ENCODE measurements at places on chromosomes 11 and 22.

GRCh38 chr11:131677828-131678470 is 307.5 kb downstream of the NTM start:
- no peak for DNase-seq

DNA sequence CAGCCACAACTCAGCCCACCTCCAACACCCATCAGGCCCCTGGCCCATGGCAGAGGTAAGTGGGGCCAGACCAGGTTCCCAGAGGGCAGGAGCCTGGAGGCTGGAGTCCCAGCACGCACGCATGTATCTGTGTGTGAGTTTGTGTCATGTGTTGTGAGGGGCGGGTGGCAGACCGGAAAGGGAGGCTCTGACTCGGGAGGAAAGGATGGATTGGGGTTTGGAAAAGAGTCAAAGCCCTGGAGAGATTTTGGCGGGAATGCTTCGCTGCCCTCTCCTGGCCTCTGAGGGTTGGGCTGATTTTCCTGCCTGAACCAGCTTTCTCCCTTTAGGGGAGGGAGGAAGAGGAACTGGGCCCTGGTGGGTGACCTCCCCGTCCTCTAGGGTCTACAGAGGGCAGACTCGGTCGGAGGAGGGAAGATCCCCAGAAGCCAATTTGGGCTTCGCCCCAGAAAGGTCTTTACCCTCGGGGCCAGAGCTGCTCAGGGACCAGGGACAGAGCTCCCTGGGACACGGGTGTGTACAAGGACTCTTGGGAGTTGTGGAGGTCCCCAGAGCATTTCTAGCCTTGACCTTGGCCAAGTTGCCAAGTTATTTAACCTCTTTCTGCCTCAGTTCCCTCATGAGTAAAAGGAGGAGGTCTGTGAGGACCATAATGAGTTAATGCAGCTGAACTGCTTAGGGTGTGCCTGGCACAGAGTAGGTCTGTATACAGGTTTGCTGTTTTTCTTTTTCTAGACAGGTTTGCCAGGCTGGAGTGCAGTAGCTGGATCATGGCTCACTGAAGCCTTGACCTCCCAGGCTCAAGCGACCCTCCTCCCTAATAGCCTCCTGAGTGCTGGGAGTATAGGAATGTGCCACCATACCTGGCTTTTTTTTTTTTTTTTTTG is 6.9 kb downstream of the C11orf68 start:
- no peak for DNase-seq

- no peak for DNase-seq
Observed at GRCh38 chr11:12867531-12867930, 141.6 kb upstream of the RASSF10 start.

GRCh38 chr11:72626414-72626936 is 47.7 kb downstream of the PDE2A start:
- no peak for DNase-seq

DNA sequence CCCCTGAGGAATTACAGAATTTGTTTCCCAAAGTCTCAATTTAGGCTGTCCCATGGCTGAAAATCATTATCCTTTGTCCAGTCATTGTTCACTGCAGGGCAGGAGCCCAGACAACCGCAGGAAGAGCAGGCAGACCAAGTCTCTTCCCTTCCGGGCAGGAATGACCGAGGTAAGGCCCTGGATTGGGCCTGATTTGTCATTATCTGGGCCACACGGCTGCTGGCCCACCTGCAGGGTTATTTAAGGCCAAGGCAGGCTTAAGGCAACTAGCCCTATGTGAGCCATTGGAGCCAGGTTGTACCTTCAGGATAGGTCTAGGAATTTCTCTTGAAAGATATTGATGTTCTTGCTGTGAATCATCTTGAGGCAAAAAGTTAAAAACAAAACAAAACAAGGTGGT is 9.7 kb upstream of the IL10RA start:
- no peak for DNase-seq

DNA sequence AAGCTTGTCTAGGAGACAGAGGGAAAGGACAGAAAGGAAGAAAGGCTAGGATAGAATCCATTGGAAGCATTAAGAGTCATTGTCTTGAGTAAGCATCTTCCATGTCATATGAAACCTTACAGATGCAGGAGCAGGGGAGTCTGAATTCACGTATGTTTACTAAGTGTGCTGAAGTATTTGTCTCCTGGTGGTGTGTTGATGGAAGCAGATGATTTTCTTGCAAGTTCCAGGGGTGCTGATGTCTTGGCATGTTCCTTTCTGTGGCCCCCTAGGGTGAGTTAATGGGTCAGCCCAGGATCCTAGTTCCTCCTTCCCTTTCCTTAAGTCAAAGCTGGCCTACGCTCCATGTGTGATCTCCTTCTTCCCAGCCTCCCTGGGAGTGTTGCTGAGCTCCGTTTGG is 110.2 kb downstream of the TEAD1 start:
- no peak for DNase-seq

- no peak for DNase-seq
Observed at GRCh38 chr22:29936186-29936585, 53.2 kb downstream of the MTMR3 start.

- no peak for DNase-seq
Observed at GRCh38 chr22:38737302-38738060, 18.3 kb downstream of the SUN2 start.

DNA sequence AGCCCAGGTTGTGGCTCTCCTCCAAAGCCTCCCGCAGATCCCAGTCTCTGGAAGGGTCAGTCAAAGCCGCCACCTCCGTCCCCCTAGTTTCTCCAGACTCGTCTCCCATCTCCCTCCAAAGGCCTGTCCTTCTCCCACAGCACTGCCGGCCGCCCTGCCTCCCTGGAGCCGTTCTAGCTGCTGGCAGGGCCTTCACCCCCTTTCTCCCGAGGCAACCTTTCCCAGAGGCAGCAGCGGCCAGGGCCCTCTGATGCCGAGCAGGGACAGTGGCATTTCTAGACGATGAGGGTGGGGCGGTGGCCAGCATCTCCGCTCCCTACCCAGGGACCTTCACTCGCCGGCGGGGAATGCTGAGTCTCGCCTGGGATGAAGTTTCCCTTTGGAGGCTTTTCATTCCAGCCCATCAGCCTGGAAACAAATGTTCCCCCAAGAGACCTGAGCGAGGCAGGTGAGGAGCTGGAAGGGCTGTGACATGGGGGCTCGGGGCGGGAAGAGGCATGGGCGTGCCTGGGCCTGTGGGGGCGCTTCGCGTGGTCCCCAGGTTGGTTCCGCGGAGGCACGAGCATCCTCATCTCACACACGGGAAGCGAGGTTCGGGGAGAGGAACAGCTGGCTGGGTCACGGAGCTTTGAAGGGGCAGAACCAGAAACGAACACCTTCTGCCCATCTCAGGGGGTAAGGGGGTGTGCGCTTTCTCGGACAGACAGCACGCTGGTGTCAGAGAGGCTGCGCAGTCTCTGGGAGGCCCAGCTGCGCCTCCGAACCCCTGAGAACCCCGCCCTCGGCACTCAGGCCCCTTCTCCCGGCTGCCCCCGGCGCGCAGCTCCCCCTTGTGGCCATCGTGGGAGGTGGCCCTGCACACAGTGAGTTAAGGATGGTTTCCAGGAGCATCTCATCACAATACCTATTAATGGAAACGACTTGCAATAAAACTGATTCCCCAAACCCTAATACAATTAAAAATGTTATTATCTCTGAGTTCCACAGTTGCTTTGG is 18.1 kb upstream of the KLHL35 start:
- no peak for DNase-seq

GRCh38 chr11:27159335-27159679 is 118.7 kb downstream of the BBOX1 start:
- DNase-seq = no peak

DNA sequence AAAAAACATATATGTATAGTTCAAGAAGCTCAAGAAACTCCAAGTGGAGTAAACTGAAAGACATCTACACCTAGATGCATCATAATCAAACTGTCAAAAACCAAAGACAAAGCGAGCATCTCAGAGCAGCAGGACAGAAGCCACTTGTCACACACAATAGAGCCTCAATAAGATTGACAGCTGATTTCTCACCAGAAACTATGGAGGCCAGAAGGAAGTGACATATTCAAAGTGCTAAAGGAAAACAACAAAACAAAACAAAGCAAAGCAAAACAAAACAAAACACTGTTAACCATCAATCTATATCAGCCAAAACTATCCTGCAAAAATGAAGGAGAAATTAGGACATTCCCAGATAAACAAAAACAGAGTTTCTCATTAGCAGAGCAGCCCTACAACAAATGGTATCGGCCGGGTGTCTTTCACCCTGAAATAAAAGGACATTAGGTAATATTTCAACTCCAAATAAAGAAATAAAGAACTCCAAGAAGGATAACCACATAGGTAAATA is 65.8 kb upstream of the SEPTIN5 start:
- DNase-seq = no peak

GRCh38 chr11:13782390-13783075 is 114.1 kb downstream of the FAR1 start:
- DNase-seq = no peak

DNA sequence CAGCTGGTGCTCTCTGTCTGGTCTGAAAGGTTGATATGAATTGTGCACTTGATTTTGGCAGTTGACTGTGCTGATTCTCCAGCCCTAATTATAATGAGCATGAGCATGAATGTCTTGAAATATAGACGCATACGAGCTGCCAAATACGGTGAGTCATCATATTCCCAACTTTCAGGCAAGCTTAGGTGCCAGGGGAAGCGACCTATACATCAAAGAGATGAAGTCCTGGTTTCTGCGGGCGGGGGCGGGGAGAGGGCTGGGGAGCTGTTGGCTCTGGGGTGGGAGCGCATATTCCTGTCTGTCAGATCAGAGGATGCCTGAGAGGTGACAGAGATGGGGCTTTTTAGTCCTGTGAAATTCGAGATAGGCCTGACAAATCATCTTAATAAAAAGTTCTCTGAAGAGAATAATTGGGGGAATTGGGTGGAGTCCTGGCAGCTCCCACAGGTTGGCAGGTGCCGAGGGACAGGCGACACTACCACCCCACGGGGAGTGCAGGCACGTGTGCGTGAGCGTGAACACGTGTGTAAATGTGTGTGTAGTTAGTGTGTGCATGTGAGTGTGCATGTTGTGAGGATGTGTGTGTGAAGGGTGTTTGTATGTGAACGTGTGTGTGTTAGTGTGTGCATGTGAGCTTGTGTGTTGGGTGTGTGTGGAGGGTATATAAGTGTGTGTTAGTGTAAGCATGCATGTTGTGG is 865.3 kb downstream of the TBC1D22A start:
- no peak for DNase-seq

DNA sequence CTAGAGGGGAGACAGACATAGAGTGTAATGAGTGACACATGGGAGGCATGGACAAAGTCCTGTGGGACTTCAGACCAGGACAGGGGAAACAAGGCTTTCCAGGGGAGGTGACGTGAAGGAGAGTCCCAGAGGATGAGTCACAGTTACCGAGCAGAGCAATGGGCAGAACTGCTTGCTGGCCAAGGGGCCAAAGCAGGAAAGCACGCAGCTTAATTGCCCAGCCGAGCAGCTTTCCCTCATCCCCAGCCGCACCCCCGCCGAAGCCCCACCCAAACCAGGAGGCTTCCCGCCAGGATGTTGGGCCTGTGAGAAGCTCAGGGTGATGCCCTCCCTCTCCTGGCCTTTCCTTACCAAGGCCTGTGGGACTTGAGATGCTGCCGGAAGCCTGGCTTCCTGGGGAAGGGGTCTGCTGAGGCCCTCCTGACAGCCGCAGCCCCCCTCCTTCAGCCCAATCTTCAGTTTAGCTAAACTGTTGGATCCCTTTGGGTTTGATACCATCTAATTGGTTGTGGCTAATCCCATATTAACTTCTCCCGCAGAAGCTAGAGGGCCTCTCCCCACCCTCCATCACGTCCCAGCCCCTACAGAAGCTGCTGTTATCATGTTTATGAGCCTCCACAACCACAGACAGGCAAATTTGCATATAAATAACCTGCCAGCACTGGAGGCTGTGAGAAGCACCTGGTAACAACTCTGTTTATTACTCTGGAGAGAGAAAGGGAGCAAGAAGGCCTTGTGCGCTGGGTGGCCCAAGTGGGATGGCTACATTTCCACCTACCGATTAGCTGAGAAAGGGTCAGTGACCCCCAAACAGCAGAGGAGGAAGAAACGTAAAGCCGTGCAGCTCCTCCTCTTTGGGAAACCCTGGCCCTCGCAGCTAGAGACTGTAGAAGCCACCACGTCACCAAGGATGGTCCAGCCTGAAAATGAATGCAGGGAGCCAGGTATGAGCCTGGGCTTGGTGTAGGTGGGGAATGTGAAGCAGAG is 80.0 kb downstream of the TRIM29 start:
- no peak for DNase-seq

DNA sequence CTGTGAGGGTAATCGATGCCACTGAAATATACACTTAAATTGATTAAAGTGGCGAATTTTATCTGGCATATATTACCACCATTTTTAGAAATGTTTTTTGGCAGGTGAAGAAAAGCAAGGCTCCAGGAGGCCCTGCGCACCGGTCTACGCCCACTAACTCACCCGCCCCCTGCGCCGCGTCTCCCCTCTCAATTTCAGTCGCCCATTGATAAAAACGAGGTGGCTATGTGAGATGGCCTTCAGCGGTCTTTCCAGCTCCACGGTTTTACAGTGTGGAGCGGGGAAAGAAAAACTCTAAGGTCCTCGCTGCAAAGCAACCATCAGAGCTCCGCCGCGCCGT is 602 bp upstream of the AQP11 start:
- no peak for DNase-seq

GRCh38 chr11:45928535-45929215 is 6.2 kb downstream of the LARGE2 start:
- DNase-seq = no peak

DNA sequence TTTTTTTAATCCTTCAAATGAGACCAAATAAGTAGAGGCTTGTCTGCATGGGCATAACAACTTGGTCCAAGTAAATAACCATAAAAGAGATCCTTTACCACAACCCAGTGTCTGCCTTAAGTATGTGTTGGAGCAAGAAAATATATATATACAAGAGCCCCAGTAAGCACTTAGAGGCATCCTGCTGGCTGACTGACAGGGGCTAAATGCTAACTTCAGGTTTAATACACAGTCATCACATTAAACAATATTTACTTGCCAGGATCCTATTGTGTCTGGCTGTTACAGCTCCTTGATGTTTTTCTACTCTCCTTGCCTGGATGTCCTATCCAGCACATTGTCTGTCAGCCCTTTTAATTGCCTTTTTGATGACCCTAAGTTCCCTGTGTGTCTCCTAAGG is 37.5 kb upstream of the MMP20 start:
- no peak for DNase-seq

DNA sequence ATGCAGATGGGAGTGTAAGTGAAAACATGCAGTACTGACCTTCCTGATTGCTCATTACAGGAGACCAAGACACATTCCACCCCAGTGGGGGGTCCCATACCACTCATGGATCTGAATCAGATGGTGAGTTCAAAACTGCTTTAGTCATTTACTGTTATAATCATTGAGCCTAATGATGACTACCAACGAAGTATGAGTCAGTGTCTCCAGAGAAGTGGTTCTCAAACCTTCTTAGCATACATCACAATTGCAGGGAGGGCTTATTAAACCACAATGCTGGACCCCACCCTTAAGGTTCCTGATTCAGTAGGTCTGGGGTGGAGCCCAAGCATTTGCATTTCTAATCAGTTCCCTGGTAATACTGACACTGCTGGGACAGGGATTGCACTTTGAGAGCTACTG is 75.8 kb downstream of the CD44 start:
- no peak for DNase-seq

DNA sequence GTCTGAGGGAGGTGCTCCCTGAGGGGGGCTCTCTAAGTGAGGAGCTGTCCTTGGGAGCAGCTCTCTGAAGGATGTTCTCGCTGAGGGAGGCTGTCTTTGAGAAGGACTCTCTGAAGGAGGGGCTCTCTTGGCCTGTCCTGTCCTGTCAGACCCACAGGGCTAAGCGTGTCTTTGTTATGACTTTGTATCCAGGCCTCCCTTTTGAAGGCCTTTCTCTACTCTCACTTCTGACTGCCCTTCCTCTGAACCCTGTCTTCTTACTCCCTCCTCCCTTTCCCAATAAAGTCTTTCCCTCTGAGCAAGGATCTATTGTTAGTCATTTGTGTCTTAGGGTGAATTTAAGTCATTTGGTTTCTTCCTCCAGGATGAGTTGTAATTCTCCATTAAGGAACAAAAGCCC is 330.1 kb upstream of the PLET1 start:
- no peak for DNase-seq

Measured in left colon (tissue), 2 donors.